Activated CD4-positive, alpha-beta T cell treated with anti-CD3 and anti-CD28 coated beads, Interleukin-2, amount 50 U/mL, for 4 hours (primary cell): ENCODE measurements at places on chromosomes 2 and 18.

GRCh38 chr18:75533950-75534349 lies 106.4 kb upstream of the SMIM21 start:
- no peak for DNase-seq

DNA sequence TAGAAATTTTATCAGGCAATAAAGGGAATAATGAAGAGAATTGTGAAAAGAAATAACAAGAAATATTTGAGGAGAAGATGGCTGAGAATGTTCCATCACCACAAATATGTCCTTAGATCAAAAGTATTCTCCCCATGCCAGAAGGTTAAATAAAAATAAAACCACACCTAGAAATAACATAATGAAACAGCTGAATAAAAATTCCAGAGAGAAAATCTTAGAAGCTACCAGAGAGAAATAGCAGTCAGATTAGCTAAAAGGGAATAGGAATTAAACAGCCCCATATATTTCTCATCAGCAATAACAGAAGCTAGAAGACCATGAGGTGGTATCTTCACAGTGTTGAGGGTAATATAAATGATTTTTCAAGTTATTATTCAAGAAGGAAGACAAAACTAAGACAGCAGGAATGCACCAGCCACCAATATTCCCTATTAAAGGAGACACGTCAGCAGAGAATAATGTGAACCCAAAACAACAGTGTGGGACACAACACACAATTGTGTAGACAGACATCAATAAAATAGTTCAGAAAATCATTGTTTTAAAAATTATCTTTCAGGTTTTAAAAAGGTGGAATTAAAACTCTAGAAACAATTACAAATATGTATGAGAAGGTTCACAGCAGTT lies 82.0 kb upstream of the NEDD4L start:
- DNase-seq: no peak

DNA sequence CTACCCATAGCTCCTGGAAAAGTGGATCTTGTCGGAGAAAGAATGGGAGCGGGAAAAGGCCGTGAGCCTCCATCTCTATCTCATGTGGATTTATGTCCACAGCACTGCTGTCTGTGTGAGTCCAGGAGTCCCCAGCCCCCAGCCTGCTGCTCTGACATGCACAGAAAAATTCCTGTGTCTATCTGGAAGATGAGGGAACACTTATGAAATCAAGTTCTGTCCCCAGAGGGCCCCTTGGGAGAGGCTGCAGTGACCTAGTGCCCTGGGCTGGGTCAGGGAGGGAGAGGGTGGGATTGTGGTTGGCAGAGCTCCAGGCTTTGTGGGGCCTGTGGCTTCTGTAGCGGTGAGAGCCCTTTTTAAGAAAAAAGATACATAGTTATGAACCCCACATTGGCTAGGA lies 37.6 kb downstream of the HJURP start:
- DNase-seq: no peak

DNA sequence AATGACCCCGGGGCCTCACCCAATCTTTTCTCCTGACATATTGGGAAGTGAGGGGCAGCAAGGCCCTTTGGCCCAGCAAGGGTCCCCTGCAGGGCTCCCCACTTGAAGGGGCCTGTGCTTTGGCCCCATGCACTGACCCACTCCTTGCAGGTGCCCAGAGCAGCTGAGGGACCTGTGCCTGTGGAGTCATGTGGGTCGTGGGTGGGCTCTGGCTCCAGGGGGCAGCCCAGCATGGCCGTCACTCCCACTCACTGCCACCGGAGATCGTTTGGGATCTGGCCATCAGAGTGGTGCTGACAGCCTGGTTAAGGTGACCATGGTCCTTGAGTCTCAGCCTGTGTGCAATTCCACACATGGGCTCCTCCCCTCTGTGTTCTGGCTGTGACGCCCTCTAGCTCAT lies 31.7 kb upstream of the APCDD1 start:
- DNase-seq: no peak

DNA sequence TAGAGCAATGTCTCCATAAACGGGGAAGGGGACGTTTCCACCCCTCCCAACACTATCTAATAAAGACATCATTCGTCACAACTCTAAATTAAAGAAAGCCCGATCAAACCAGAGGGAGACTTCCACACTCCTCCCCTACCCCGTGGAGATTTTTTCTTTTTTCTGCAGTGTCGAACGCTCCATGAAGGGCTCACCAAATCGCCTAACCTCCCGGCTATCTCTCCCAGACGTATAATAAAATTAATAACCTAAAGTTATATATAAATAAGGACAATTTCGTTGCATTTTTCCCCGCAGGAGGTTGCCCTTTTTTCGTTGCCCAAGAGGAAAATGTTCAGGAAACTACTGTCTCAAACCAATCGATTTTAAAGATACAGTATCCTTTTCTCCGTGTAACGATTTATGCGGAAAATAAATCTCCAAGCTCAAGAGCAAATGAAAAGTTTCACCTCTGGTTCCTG lies 2.4 kb downstream of the EVX2 start:
- no peak for DNase-seq

DNA sequence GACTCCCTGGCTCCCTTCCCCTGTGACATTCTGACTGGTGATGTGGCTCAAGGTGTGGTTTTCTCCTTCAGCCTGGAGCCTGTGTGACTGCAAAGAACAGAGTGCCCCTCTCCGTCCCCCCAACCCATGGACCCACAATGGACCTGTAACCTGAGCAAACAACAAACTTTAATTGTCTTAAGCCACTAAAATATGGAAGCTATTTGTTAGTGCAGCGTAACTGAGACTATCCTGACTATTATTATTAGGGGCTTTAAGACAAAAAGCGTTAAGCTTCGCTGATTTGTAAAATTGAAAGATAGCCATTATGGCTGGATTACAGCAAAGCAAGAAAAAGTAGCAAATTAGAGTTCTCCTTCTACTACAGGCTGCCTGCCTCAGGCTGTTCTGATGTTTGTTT lies 426.9 kb downstream of the STK39 start:
- DNase-seq: no peak

- no peak for DNase-seq
Observed at GRCh38 chr2:1968209-1968987, 224.1 kb upstream of the PXDN start.

- no peak for DNase-seq
Observed at GRCh38 chr2:158021226-158021625, 80.5 kb upstream of the UPP2 start.

DNA sequence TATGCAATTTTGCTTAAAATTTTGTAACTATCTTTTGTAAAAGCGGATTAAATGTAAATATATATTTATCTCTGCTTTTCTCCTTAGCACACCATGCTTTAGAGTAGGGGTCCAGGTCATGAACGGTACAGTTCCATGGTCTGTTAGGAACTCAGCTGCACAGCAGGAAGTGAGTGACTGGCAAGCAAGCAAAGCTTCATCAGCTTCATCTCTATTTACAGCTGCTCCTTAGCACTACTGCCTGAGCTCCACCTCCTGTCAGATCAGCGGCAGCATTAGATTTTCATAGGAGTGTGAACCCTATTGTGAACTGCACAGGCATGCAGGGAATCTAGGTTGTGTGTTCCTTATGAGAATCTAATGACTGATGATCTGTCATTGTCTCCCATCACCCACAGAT lies 959.0 kb upstream of the SLC39A10 start:
- DNase-seq: no peak

DNA sequence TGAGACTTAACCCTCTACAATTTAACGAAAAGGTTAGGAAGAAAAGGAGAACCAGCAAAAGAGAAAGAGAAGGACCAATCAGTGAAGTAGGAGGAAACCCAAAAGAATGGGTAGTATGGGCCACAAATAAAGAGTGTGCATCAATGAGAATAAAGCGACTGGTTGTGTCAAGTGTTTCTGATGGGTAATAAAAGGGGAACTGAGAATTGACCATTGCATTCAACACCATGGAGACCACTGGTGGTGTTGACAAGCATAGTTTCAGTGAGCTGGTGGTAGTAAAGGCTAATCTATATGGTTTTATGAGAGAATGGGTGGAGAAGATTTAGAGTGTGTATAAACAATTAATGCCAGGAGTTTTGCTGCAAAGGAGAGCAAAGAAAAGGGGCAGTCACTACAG lies 75.4 kb downstream of the CSRNP3 start:
- no peak for DNase-seq

GRCh38 chr2:17495590-17495989 lies 22.6 kb downstream of the RAD51AP2 start:
- DNase-seq: no peak

DNA sequence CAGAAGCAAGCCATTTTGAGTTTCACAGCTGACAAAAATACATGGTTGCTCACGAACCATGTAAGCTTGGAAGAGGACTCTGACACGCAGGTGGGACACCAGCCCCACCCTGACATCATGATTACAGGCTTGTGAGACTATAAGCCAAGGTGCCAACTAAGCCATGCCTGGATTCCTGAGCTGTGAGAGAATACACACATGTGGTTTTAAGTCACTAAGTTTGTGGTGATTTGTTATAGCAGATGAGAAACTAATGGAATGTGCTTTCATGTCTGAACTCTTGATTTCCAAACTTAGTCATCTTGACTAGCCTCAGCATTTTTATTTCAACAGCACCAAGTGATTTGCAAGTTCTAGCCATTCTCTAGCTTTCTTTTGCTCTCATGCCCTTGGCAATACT lies 676.1 kb upstream of the CELF4 start:
- DNase-seq: no peak

- DNase-seq: no peak
Observed at GRCh38 chr18:58242968-58243367, 198.9 kb downstream of the NEDD4L start.

DNA sequence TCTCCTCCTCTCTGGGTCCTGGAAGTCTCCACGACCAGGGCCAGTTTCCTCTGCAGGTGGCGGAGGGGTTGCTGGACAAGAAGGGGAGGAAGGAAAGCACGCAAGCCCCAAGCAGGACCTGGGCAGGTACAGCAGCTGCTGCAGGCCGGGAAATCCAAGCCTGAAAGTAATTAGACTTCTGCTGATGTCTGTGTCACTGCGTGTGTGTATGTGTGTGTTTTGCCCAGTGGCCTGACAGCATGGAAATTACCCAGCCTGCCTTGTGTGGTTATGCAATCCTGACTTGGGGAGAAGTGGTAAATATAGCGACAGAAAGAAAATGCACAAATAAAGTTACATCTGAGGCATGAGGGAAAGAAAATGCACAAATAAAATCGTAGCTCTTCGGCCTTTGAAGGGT lies 121.8 kb upstream of the ZBTB14 start:
- DNase-seq: no peak

DNA sequence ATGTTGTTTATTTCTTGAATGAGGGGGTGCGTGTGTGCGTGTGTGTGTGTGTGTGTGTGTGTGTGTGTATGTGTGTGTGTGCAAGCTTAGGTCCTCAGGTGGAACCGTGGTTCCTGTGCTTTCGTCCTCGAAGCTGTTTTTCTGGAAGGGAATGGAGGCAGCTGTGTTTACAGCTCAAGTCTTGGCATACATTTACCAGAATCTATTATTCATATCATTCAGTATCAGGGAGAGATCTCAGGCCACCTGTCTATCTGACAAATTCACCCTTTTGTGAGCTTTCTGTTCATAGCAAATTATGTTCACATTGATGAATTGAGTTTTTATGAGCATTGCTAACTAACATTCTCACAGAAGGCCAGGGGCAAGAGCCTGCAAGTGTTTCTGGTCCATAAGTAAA lies 550.4 kb downstream of the ARHGAP15 start:
- no peak for DNase-seq

- DNase-seq: no peak
Observed at GRCh38 chr2:181621779-181622490, 35.0 kb downstream of the CERKL start.

- no peak for DNase-seq
Observed at GRCh38 chr2:42386682-42387081, 25.7 kb upstream of the COX7A2L start.

GRCh38 chr2:181305301-181306123 lies 151.7 kb upstream of the ITGA4 start:
- DNase-seq: no peak

GRCh38 chr2:234691968-234692955 lies 195.4 kb upstream of the ARL4C start:
- no peak for DNase-seq

DNA sequence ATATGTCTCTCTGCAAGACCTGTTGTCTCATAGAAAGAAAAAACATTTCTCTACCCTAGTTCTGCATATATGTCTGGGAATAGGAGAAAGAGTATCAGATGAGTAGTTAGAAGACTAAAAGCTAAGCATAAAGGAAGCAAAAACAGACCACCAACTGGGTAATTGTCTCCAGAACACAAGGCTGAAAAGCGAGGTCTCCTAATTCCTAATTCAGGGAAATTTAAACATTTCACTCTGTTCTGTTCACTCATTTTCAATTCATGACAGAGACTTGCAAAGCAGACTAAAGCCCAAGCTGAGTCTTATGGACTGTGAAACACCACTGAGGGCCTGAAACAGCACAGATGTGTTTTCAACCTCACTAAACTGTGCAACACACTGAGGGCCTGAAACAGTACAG lies 224.4 kb upstream of the TMEM200C start:
- no peak for DNase-seq

DNA sequence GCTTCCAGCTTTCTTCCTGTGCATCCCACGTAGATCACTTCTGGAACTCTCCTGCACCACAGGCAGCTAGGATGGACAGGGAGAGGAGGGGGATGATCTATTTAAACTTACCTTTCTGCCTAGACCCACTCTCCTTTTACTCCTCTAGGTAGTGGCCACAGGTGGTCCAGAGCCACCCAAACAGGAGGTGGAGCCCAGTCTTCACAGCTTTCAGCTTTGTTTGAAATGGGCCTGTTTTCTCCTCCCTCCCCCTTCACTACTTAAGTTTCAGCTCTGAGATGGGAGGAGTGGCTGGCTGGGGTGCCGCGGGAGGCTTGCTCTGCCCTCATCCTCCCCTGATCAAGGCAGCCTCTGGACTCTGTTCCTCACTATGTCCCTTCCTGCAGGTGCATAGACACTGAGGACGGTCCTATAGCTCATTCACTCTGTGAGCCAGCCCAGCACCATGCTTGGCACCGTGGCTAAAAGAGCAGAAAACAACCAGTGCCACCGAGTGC lies 12.6 kb upstream of the CELF4 start:
- no peak for DNase-seq

GRCh38 chr2:2222931-2223330 lies 108.1 kb downstream of the MYT1L start:
- DNase-seq: no peak

GRCh38 chr2:144801766-144802165 lies 281.8 kb upstream of the ZEB2 start:
- DNase-seq: no peak

GRCh38 chr2:160141419-160141818 lies 58.7 kb downstream of the ITGB6 start:
- DNase-seq: no peak
